ENCODE measurements at places on chromosomes 2 and 18. TPM values are rescaled to one million over a fixed set of nuclear protein-coding genes. Genes with fewer than 3 reads are reported as not detected.

The SLC8A1 gene
- 61.8 TPM for total RNA-seq

The CRACDL gene
- 1.0 TPM for total RNA-seq

The ERICH2 gene
- not detected for total RNA-seq

The FOXI3 gene
- not detected for total RNA-seq

The DSG4 gene
- total RNA-seq = not detected

The LRRTM1 gene
- total RNA-seq = not detected

The TEKT4 gene
- total RNA-seq = not detected

The FNDC4 gene
- 8.8 TPM for total RNA-seq

The CARF gene
- 18.9 TPM for total RNA-seq

The DIPK1C gene
- 0.51 TPM for total RNA-seq

The REG1A gene
- not detected for total RNA-seq

The PMAIP1 gene
- total RNA-seq = 5.9 TPM

The SP5 gene
- total RNA-seq = not detected

Measured in spleen (tissue), 13 donors.